K562 (cell line): ENCODE measurements at places on chromosomes 5 and 9. TPM values are rescaled to one million over a fixed set of nuclear protein-coding genes. Genes with fewer than 3 reads are reported as not detected.

GRCh38 chr5:56829137-56829908, 14.0 kb downstream of the MAP3K1 start:
- DNase-seq: no peak

GRCh38 chr9:14881006-14881405, 29.2 kb downstream of the FREM1 start:
- no peak for DNase-seq

DNA sequence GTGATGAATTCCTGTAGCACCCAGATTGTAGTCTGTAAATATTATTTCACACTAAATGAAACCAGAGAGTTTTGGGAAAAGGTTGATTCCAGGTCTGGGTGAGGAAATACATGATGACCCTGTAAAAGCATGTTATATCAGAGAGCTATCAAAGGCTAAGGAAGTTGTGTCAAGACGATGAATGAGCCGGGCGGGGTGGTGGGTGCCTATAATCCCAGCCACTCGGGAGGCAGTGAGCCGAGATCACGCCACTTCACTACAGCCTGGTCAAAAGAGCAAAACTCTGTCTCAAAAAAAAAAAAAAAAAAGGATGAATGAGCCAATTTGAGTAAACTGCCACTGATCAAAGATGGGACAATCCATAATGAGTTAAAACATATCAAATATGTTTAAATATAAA, 29.2 kb downstream of the IL6ST start:
- no peak for DNase-seq

DNA sequence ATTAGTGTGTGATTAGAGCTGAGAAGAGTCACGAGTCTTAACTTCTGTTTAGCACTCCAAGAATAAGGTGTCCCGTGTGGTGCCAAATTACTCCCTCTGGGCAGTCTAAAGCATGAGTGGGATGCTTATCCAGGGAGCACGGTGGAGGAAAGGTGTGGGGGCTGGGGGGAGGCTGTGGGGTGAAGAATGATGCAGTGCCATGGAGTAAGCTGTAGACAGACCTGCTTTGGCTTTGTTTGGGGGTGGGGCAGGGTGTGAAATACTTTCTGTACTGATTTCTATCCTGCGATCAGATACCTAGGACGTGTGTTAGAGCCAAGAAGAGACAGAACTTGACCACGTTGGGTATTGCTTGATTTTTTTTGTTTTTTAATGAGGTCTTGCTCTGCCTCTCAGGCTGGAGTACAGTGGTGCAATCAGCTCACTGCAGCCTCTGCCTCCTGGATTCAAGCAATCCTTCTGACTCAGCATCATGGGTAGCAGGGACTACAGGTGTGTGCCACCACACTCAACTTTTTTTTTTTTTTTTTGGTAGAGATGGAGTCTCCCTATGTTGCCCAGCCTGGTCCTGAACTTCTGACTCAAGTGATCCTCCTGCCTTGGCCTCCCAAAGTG, 232.8 kb downstream of the MAN2A1 start:
- no peak for DNase-seq

DNA sequence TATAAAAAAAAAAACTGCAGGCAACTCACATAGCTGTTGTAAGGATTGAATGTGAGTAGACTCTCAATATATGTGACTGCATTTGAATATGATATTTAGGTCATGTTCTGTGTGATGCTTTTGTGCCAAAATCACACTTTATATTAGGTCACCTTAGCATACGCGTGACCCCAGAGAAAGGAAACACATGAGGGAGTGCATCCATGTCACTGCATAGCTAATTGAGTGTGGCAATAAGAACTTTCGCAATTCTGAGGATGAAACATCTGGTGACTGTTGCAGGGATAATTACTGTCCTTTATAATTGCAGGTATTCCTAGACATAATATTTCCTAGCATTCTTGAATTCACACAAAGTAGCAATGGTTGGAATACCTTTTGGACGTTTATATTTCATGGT, 459.5 kb upstream of the KLF4 start:
- DNase-seq: no peak

DNA sequence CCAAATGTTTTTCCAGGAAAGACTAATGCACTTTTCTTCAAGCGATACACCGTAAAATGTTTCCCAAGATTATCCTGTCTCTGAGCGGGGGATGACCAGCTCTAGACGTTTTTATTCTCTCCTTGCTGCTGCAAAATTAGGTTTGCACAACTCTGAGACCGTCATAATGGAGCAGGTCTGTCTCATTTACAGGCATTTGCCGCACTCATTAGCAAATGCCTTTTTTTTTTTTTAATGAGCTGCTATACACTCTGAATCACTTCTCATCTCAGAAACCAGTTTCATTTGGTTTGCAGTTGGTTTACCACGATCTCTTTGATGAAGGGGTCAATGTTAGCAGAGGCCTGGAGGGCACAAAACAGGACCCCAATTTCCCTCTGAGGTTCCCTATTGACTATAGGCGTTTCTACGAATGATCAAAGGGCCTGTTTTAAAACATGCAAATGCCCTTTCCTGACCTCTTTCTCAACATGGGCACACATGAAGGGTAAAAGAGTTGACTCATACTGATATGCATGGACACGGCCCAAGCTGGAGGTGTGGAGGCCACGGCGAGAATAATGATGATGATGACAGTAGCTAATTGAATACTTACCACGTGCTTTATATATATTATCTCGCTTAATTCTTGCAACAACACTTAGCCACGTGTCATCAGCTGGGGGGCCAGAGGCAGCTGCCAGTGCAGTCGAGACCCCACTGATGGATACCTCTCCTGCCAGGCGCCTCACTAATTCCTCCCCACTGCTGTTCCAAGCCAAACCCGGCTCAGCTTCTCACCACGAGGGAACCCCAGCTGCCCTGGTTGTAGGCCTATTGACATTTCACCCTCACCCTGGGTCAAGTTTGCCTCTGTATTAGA, 89.9 kb upstream of the PTCH1 start:
- DNase-seq: no peak

- no peak for DNase-seq
Measured at GRCh38 chr5:115818821-115819220, 2.4 kb upstream of the CDO1 start.

DNA sequence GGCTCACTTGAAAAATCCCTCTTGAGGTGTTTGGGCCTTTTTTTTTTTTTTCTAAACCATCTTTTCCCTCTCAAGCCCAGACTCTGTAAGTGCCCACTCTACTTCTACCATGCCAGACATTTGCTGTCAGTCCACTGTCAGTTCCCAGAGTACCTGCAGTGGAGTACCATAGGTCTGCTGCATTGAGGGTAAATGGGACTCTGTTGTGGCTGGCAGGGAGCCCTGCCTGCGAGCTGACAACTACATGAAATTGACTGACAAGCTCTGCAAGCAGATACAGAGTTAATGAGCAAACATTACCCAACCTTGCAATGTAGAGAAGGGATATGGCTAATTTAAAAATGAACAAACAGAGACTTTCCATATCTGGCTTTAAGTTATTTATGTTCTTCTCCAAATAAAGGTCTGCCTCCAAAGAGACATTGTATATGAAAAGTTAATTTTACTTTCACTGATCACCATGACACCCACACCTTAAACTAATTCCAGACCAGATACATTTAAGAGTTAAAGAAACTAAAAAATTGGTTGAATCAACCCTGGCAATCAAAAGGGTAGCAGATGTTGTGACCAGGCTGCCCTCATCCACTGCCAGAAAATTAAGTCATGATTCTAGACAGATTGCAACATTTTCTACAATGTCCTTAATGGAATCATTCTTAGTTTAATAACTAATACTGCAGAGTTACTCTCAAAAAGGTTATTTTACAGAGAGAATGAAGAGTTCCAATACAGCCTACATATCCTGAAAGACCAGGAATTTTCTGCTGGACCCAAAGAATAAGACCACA, 100.4 kb upstream of the PAM start:
- DNase-seq: no peak

DNA sequence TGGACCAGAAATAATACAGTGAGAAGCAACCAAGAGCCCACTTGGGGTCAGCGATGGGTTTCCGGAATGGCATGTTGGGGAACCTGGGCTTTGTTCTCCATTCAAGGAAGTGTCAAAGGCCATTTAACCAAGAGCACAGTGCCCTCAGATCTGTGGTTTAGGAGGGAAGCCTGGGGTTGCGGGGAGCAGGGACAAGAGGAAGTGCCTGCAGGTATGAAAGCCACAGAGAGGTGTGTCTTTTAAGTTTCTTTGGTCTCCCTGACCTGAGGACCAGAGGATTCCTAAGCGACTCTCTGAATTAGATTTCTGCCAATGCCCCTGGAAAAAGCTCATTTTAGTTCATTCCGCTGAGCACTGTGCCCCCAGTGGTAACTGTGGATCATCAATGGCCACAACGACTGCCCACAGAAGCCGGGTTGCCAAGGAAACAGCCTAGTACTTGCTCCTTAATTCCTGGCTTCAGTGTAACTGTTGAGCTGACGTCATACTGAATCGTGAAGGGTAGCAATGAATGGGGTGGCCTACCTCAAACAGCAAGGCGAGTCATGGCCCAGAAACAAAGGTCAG, 107.3 kb upstream of the SPIN1 start:
- DNase-seq: no peak

DNA sequence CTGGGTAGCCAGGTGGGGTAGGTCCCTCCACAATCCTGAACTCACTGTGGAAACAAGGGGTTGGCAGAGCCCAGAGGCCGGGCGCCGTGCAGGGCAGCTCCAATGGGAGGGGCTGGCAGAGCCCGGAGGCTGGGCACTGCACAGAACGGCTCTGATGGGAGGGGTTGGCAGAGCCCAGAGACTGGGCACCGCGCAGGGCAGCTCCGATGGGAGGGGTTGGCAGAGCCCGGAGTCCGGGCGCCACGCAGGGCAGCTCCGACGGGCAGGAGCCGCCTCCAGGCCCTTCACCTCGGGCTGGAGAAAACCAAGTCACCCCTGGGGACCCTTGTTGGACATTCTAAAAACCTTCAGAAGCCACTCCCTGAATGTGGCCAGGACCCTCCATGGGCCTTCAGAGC, 9.3 kb downstream of the NACC2 start:
- no peak for DNase-seq

The MEGF10 gene
- 0.07 TPM in 1 of 2 replicates, not detected in the other for total RNA-seq

The GKAP1 gene
- total RNA-seq: 2.2 and 2.7 TPM in 2 replicates

The ACOT12 gene
- not detected in 2 replicates for total RNA-seq

The C5orf22 gene
- total RNA-seq: 38.2 and 40.7 TPM in 2 replicates
